ENCODE measurements at places on chromosomes 5 and 9. TPM values are rescaled to one million over a fixed set of nuclear protein-coding genes. Genes with fewer than 3 reads are reported as not detected.

FAXDC2 gene
- total RNA-seq, result not detected

TMEM252 gene
- total RNA-seq, result not detected

PCSK5 gene
- 7.1 TPM for total RNA-seq

GRM6 gene
- not detected for total RNA-seq

LCNL1 gene
- total RNA-seq, result 0.48 TPM

IRF1 gene
- 228 TPM for total RNA-seq

GPRIN1 gene
- total RNA-seq, result 1.5 TPM

CCNO gene
- total RNA-seq, result not detected

TIMD4 gene
- total RNA-seq, result 3.7 TPM

WNK2 gene
- total RNA-seq, result 0.25 TPM

HTR1A gene
- total RNA-seq, result not detected

EQTN gene
- total RNA-seq, result not detected

PCDHGA4 gene
- total RNA-seq, result 0.25 TPM

KCNV2 gene
- not detected for total RNA-seq

BARHL1 gene
- total RNA-seq, result not detected

MYO10 gene
- not detected for total RNA-seq

PDZD2 gene
- 0.14 TPM for total RNA-seq

SV2C gene
- 0.03 TPM for total RNA-seq

FEM1C gene
- 14.9 TPM for total RNA-seq

FREM1 gene
- total RNA-seq, result not detected

SPAAR gene
- total RNA-seq, result not detected

PRR7 gene
- 10.6 TPM for total RNA-seq

NEURL1B gene
- total RNA-seq, result 3.1 TPM

PCDHA4 gene
- total RNA-seq, result not detected

SCAMP1 gene
- 22.2 TPM for total RNA-seq

ASS1 gene
- total RNA-seq, result 4.1 TPM

BAG1 gene
- total RNA-seq, result 63.8 TPM

SLCO4C1 gene
- total RNA-seq, result 0.42 TPM

SPATA31A3 gene
- not detected for total RNA-seq

TMEFF1 gene
- total RNA-seq, result 0.20 TPM

PCDHB15 gene
- total RNA-seq, result 0.06 TPM

FBP2 gene
- total RNA-seq, result not detected

SEMA6A gene
- total RNA-seq, result not detected

OLFM1 gene
- total RNA-seq, result not detected

NTRK2 gene
- not detected for total RNA-seq

CTSV gene
- total RNA-seq, result 0.33 TPM

DEPDC1B gene
- 27.1 TPM for total RNA-seq

USP20 gene
- total RNA-seq, result 107 TPM

MEF2C gene
- total RNA-seq, result 0.60 TPM

LAMC3 gene
- total RNA-seq, result 0.19 TPM

SPINK7 gene
- not detected for total RNA-seq

UBE2QL1 gene
- not detected for total RNA-seq

All from activated naive CD8-positive, alpha-beta T cell treated with anti-CD3 and anti-CD28 coated beads, Interleukin-2, amount 10 ng/mL, durations not matched to agents 7 days and 5 days (primary cell).